Inflammatory macrophage treated with lipopolysaccharide for 4 hours (primary cell): ENCODE measurements at places on chromosomes 7 and 10.
A peak's percentile ranks its signal among the peaks of the same experiment; 100 is the strongest.

DNA sequence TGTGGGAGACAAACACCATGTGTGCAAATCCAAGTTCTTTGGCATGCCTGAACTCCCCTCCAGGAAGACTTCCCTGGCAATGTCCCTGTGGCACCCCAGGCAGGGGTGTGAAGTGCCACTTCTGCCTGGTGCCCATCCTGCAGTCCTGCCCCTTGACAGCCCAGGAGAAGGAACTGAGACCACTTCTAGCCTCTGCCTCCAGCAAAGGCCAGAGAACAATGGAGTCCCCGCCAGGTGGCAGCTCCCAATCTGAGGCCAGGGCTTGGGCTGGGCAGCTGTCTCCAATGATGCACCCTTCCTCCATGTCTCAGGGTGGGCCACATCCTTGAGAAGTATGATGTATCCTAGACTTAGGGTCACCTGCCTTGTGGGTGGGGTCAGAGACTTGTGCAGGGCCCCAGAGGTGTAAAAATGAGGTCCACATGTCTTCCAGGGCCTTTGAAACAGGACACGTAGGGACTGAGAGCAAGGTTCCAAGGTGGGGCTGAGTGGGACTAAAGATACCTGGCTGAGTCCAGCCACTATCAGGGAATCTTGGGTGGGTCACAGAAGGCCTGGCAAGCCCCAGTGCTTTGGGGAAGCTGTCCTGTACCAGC is 5.5 kb downstream of the FXYD4 start:
- DNase-seq: no peak

- no peak for DNase-seq
Measured at GRCh38 chr7:139798221-139798620, 20.4 kb upstream of the HIPK2 start.

- peak; percentile 2 for DNase-seq
Measured at GRCh38 chr10:86306628-86307278, 59.8 kb downstream of the GRID1 start.

DNA sequence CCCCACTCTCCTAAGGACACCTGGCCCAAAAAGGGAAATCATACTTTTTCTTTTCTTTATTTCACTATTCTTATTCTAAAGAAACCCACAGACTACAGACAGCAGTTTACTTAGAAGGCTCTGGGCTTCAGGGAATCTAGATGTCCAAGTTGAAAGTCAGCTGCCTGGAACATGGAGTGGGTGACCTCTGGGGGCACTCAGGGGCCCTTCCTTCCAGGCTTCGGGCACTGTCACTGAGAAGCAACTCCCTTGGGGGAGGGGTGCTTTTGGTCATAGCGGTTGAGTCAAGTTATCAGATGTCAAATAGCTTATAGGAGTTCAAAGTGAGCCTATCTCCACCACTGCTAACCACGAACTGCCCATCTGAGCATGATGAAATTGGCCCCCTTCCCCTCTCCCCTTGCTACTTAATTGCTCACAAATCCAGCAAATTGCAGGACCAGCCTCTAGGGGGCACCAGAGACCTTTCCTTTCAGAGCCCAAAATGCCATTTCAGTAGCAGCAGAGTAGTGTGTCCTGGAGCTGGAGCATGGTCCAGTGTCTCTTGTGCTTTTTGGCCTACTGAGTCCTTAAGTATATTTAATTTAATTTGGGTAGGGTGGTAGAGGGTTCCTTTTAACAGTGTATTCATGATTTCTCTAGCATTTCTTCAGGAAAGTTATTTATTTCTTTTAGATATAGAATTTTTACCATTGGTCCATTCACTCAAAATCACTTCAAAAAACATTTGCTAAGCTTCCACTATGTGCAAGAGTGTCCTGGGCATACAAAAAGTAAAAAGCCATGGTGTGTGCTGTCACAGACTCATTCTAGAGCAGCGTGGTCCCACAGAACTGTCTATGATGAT is 463.8 kb downstream of the KCNMA1 start:
- DNase-seq: peak; percentile 72

GRCh38 chr7:24227068-24227467 is 56.9 kb upstream of the NPY start:
- no peak for DNase-seq

DNA sequence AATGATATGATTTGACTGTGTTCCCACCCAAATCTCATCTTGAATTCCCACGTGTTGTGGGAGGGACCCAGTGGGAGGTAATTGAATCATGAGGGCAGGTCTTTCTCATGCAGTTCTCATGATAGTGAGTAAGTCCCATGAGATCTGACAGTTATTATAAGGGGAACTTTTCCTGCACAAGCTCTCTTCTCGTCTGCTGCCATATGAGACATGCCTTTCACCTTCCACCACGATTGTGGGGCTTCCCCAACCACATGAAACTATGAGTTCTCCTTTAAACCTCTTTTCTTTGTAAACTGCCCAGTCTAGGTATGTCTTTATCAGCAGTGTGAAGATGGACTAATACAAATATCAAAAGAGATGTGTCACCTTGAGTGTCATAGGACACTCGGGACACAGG is 502.7 kb upstream of the PODXL start:
- no peak for DNase-seq

- DNase-seq: no peak
Measured at GRCh38 chr10:34979938-34980337, 110.2 kb downstream of the CUL2 start.

DNA sequence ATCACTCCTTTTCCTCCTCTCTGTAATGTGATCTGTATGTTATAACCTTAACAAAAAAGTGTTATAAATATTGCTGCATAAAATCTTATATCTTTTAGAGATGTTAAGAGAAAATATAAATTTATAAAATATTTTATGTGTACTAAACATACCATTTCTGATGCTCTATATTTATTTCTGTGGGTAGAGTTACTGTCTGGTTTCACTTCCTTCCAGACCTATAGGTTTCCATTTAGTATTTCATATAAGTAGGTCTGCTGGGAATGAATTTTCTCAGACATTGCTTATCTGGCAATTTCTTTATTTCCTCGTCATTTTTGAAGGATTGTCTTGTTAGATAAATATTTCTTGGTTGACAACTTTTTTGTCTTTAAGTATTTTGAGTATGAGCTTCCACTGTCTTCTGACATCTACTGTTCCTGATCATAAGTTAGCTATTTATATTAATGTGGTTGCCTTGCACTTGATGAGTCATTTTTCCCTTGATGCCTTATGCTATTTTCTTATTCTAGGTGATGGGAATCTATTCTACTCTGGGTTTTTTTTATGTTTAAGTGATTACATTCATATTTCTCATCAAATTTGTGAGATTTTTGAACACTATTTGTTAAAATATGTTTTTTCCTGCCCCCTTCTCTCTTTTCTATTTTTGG is 11.2 kb upstream of the THSD7A start:
- no peak for DNase-seq

GRCh38 chr7:30281263-30281662 is 3.1 kb upstream of the ZNRF2 start:
- DNase-seq: no peak

DNA sequence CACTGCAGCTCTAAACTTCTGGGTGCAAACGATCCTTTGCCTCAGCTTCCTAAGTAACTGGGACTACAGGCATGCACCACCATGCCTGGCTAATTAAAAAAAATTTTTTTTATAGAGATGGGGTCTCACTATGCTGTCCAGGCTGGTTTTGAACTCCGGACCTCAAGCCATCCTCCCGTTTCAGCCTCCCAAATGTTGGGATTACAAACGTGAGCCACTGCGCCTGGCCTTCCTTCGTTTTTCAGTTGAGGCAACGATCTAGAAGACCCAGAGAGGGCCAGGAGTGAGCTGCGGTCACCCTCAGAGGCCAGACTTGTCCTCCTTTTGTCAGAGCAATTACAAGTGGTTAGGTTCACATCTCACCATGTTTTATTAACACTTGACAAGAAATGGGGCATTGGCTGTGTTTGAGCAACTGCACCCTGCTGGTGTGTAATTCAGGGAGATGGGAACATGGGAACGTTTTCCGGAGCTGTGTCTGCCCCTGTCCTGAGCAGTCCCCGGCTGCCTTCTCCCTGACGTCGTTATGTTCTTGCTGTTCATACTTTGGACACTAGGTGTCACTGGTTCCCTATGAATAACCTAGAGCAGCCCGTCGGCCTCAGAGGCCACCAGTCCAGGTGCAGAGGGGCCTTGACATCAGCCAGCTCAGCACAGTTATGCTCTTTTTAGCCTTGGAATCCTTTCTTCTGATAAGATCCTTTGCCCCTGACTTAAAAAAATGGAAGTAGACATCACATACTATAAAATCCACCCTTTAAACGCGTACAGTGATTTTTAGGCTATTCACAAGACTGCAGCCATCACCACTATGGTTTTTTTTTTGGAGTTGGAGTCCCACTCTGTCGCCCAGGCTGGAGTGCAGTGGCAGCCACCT is 375.0 kb downstream of the TYW1 start:
- DNase-seq: peak; percentile 55

DNA sequence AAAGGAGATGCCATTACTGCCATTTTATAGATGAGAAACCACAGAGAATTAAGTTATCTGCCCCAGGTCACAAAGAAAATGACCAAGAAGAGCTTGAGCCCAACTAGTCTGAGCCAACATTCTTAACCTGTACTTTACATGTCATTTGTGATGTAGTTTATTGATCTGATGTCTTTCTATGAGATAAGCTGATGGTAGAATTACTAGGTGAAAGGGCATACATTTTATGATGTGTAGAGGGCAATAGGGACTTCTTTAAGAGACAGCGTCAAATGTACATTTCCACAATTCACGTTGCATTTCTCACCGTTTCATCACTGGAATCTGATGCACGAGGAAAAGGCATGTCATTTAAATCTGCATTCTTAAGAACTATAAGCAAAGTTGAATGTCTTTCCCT is 11.3 kb downstream of the ACSL5 start:
- no peak for DNase-seq

DNA sequence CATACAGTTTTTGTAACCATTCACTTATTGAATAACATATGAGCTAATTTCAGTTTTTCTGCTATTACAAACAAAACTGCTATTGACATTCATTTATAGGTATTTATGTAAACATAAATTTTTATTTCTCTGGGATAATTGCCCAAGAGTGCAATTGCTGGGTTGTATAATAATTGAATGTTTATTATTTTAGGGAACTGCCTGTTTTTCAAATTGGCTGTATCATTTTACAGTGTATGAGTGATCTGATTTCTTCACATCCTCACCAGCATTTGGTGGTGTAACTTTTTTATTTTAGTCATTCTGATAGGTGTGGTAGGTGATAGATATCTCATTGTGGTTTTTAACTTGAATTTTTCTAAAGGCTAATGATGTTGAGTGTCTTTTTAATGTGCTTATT is 26.4 kb downstream of the KIF11 start:
- no peak for DNase-seq

GRCh38 chr10:47059606-47060311 is 148.5 kb downstream of the PTPN20 start:
- no peak for DNase-seq

- no peak for DNase-seq
Measured at GRCh38 chr7:38296059-38296857, 22.8 kb upstream of the TARP start.

DNA sequence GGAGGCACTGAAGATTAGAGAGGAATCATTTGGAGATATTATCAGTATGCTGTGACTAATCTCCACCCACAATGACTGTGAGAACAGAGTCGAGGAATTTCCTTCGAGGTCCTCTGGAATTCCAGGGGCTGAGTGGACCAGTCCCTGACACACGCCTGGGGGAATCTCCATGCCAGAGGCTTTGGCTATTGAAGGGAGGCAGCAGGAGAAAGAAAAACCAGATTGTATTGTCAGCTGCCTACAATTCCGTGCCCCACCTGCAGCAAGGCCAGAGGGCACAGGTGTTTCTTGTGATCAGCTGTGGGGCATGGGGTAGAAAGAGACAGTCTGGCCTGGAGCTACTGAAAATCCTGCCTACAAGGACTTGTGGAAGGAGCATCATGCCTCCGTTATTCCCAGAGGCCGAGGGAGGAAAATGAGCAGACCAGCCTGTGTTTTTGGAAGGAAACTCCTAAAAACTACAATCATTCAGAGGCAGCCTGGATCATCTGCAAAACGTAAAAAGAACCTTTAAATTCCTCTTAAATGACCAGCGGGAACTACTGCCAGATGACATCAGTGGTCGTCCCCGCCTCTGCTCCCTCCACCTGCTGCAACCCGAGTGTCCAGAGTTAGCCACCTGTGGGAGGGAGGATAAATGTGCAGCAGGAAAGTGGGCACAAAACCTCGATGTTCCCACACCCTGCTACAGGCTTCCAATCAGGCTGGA is 25.4 kb upstream of the ANK3 start:
- no peak for DNase-seq

GRCh38 chr10:124003481-124003870 is 89.9 kb downstream of the CHST15 start:
- no peak for DNase-seq

DNA sequence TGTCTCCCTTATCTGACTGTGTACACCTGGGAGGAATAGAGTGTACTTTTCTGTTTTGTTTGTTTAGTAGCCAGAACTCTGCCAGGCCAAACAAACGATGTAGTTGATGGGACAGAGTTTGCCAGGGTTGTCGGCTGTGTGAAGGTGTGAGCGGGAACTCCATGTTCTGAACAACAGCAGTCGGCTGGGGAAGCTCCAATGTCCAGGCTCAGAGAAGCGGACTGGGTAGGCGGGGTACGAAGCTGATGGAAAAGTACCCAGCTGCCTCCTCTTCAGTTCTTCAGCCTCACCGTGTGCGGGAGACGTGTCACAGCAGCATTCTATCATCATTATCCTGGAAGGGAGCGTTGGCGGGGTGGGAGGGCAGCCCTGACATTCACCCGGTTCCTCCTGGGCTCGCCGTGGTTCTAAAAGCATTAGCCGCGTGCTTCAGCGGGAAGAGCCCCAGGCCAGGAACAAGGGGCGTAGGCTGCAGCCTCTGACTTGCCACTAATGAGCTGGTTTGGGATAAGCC is 52.9 kb downstream of the PFKFB3 start:
- DNase-seq: no peak

GRCh38 chr7:138907201-138907847 is 73.9 kb downstream of the KIAA1549 start:
- DNase-seq: no peak

GRCh38 chr10:17616403-17617030 is 657 bp downstream of the HACD1 start:
- DNase-seq: peak; percentile 35

GRCh38 chr7:68476966-68477365 is 1121.3 kb upstream of the AUTS2 start:
- DNase-seq: no peak

GRCh38 chr7:117190746-117191435 is 132.0 kb downstream of the WNT2 start:
- DNase-seq: no peak

- DNase-seq: no peak
Measured at GRCh38 chr10:103677486-103678177, 177.7 kb downstream of the SH3PXD2A start.

- DNase-seq: no peak
Measured at GRCh38 chr10:122591736-122592135, 31.2 kb downstream of the DMBT1 start.

DNA sequence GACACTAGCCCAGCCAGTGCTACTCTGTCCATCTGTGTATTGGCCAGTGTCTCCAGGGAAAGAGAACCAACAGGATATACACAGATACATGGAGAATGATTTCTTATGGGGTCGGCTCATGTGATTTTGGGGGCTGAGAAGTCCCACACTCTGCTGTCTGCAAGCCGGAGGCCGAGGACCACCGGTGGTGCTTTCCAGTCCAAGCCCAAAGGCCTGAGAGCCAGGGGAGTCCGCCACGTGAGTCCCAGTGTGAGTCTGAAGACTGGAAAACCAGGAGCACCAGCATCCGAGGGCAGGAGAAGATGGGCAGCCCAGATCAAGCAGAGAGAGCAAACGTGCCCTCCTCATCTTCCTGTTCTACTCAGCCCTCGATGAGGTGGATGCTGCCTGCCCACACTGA is 71.5 kb downstream of the C10orf143 start:
- no peak for DNase-seq

GRCh38 chr10:6621536-6621935 is 41.5 kb upstream of the PRKCQ start:
- no peak for DNase-seq

GRCh38 chr10:88851706-88852105 is at the start of gene ANKRD22:
Gene ANKRD22, minus strand, starts transcription at chr10:88851844. Its CDS starts 237 bp downstream, at chr10:88851607.
- DNase-seq: peak; percentile 93
